ENCODE measurements at places on chromosomes 13 and 19.

- DNase-seq = no peak
Observed at GRCh38 chr13:79682164-79682563, 201.2 kb downstream of the NDFIP2 start.

- DNase-seq = no peak
Observed at GRCh38 chr13:59474696-59475095, 689.0 kb downstream of the DIAPH3 start.

GRCh38 chr19:1133471-1133929, 29.7 kb downstream of the GPX4 start:
- no peak for DNase-seq

DNA sequence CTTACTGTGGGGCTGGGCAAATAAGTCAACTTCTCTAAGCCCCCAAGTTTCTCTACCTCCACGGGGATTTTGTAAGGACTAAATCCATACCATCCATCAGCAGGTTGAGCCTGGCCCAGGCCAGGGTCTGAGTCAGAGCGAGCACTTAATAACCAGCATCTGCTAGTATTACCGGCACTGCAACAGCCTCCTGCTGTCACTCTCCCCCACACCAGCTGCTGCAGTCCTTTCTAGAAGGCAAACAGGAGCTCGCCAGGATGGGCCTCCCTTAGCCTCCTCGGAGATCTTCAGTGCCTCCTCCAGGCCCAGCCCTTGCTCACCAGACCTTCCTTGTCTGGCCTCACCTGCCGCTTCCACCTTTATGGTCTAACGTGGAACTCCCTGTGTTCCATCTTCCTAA, 3.2 kb downstream of the NAPA start:
- DNase-seq = no peak

DNA sequence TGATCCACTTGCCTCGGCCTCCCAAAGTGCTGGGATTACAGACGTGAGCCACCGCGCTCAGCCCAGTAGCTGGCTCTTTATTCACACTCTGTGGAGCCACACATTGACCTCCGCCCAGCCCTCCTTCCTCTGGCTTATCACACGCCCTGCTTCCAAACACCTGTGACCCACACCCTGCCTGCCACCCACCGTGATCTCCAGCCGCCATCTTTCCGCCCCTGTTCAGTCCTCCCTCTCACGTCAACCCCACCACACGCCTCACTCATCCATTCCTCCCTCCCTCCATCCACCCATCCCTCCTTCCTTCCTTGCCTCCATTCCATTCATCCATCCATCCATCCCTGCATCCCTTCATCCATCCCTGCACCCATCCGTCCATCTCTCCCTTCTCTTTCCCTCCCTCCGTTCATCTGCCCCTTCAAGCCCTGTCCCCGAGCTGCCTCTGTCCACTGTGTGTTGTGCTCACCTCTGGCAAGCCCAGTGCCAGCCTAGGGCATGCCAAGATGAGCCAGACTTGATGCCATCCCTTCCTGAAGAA, 17.6 kb downstream of the ZNF296 start:
- no peak for DNase-seq

GRCh38 chr19:54231077-54231931, 8.5 kb upstream of the LILRB3 start:
- DNase-seq = no peak

DNA sequence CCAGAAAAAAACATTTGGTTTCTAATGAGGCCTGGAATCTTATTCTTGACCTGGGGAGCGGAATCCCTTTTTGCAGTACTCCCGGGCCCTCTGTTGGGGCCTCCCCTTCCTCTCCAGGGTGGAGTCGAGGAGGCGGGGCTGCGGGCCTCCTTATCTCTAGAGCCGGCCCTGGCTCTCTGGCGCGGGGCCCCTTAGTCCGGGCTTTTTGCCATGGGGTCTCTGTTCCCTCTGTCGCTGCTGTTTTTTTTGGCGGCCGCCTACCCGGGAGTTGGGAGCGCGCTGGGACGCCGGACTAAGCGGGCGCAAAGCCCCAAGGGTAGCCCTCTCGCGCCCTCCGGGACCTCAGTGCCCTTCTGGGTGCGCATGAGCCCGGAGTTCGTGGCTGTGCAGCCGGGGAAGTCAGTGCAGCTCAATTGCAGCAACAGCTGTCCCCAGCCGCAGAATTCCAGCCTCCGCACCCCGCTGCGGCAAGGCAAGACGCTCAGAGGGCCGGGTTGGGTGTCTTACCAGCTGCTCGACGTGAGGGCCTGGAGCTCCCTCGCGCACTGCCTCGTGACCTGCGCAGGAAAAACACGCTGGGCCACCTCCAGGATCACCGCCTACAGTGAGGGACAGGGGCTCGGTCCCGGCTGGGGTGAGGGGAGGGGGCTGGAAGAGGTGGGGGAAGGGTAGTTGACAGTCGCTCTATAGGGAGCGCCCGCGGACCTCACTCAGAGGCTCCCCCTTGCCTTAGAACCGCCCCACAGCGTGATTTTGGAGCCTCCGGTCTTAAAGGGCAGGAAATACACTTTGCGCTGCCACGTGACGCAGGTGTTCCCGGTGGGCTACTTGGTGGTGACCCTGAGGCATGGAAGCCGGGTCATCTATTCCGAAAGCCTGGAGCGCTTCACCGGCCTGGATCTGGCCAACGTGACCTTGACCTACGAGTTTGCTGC, at the start of gene ICAM4:
TSS of gene ICAM4 (plus strand) at position 153 of the 935 bp plus-strand sequence. CDS start at position 211, 58 bp downstream.
- no peak for DNase-seq

- no peak for DNase-seq
Observed at GRCh38 chr19:35351411-35352176, 3.9 kb downstream of the FFAR1 start.

DNA sequence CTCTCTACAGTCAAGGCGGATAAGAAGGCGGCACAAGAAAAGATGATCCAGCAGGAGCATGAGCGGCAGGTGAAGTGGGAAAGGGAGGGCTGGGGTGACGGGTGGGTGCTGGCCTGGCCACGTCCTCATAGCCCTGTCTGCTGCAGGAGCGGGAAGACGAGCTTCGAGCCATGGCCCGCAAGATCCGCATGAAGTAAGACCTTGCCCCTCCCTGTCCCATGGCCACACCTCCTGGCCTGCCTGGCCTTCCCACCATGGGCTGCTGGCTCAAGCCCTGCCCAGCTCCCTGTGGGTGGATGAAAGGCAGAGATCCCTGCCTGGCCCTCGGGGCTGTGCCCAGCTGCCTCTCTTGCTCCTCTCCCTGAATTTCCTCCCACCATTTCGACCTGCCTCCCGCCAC, 7.2 kb downstream of the ZNF296 start:
- no peak for DNase-seq
